NCI-H1417 (cell line): ENCODE measurements at places on chromosomes 3 and 15.

GRCh38 chr3:8574670-8575322, 69.8 kb downstream of the SSUH2 start:
- DNase-seq: no peak

GRCh38 chr15:101566748-101567488, 77.4 kb upstream of the PCSK6 start:
- no peak for DNase-seq

DNA sequence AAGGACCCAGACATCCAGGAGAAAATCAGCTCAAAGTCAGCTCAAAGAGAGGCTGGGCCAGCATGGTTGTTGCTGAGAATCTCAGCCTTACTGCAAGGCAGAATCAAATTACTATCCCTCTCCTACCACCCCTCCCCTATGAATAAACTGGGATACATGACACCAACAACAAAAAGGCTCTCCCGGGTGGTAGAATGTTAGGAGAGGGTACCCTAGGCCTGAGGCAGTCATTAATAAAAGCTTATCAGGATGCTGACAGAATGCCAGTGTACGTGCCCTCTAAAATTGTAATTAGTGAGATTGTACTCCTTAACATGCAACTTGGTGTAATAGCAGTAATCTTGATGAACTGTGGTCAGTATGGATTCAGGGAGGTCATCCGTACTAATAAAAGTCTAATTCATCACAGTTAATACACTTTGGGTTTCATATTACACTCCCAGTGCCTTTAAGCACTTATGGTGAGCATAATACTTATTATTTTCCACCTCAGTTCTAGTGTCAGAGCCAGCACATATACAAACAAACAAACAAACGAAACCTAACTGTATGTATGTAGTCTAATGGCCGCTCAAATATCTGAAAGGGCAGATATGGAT, 76.5 kb downstream of the B3GALNT1 start:
- DNase-seq: no peak

GRCh38 chr3:129453732-129454131, 13.7 kb downstream of the IFT122 start:
- no peak for DNase-seq

DNA sequence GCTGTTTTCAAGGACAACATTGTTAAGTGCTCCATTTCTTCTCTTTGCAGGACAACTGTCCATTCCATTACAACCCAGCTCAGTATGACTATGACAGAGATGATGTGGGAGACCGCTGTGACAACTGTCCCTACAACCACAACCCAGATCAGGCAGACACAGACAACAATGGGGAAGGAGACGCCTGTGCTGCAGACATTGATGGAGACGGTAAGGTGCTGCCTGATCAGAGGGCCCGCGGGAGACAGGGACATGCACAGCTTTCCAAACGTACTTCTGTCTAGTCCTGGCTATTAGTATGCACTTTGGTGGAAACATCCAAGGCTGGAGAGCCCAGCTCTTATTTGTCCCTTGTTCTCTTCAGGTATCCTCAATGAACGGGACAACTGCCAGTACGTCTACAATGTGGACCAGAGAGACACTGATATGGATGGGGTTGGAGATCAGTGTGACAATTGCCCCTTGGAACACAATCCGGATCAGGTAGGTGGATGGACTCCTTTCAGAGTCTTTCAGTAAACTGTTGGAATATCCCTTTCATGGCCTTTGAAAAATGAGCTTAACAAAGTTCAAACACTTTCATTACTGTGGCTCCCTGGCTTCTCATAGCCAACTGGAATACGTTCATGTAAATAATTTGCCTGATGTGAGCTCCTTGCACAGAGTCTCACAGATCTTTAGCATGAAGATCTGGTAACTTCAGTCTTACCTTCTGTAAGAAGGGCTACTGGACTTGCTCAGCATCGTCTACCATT, 10.4 kb downstream of the THBS1 start:
- DNase-seq: no peak

GRCh38 chr3:15682561-15683185, 81.1 kb downstream of the BTD start:
- DNase-seq: no peak
